ENCODE measurements at places on chromosomes 3 and 15. TPM values are rescaled to one million over a fixed set of nuclear protein-coding genes. Genes with fewer than 3 reads are reported as not detected.

The SLC2A2 gene
- polyA plus RNA-seq = 0.05 TPM

DNA sequence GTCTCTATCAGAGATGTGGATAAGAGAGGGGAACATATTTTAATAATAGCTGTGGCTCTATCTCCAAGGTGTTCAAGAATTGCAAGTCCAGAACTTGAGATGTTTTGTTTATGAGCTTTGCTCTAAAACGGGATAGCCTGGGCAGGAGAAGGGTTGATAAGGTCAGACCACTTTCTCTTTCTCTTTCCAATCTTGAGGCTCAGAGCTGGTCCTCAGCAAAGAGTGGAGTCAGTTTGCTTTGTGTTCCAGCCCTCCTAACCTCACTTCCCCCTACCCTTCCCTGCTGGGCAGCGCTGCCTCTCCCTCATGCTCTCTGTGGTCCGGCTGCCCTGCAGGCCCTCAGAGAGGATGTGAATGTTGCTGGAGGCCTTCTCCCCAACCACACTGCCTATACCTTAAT, 13.8 kb downstream of the KLHL6 start:
- no peak for DNase-seq

DNA sequence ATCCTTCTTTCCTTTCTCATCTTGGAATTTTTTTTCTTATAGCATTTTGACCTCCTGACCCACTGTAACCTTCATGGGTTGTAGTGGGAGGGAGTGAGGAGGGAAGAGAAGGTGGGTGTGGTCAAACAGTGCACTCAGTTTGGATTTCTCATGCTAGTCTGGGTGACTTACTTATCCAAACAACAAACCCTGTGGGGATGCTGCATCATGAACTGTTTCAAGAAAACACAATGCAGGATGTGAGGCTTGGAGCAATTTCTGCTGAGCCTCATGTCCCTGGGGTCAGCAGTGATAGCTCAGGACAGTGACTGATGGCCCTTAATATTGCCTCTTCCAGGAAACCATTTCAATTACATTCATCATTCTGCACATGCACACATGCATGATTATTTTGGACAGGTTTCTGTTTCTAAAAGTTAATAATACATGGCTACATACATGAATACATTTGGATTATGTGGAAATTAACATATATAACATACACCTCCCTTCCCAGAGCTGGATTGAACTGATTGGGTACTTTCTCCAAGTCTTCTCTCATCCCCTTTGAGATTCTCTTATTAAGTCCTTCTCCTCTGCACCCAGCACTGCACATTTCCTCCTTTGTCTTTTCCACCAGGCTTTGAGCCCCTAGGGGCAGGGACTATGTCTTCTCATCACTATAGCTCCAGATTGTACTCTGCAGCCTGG, 61.2 kb downstream of the ADAMTSL3 start:
- no peak for DNase-seq

The REC114 gene
- 0.07 TPM for polyA plus RNA-seq

GRCh38 chr3:42505128-42505848, 2.8 kb downstream of the VIPR1 start:
- no peak for DNase-seq

DNA sequence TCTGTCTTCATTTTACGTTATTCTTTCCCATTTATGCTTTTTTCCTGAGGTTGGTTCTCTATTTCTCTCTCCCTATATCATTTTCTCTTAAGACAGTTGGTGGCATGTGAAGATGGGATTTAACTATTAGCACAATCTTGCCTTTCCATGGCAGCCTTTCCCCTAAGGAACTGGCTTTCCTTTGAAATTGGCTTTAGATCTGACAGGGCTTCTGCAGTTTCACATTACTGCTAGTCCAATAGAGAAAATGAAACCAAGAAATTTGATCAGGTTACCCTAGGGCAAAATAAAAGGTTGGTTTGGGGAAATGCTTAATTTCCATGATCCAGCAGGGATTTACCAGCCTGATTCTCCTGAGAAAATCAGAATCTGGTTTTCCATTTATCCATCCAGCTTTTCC, 22.7 kb upstream of the CHL1 start:
- no peak for DNase-seq

DNA sequence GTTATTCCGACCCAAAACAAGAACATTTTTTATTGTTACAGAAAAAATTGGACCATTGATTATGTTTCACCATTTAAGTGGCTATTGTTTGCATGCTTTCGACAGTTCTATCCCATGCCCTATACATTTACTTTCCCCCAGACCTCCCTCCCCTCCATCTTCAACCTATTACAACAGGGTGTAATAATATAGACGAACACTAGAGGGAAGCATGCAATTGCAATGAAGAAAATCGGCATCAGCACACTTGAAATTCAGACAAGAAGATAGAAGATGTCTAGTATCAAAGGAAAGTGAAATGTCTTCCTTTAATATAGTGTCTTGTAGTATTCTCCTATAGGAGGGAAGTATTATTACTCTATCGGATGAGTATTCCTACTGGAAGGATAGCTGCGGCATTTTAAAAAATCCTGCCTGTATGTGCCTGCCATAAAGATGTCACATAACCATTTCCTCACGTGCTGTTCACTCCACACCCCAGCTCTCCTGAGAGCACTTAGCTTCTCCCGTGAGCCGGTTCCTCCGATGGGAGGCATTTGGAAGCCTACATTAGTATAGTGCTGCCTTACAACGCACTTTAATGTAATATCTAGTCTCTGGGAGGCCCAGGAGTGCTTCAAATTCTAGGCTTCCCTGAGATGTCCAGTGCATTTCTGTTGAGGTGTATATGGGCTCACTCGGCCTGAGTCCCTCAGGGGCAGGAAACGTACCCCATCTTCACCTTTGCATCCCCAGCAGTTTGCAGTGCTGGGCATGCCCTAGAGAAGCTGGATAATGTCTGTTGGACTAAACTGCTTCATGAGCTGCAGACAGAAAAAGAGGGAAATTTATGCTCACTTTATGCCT, 17.8 kb upstream of the ERICH6 start:
- peak; percentile 90 for DNase-seq

DNA sequence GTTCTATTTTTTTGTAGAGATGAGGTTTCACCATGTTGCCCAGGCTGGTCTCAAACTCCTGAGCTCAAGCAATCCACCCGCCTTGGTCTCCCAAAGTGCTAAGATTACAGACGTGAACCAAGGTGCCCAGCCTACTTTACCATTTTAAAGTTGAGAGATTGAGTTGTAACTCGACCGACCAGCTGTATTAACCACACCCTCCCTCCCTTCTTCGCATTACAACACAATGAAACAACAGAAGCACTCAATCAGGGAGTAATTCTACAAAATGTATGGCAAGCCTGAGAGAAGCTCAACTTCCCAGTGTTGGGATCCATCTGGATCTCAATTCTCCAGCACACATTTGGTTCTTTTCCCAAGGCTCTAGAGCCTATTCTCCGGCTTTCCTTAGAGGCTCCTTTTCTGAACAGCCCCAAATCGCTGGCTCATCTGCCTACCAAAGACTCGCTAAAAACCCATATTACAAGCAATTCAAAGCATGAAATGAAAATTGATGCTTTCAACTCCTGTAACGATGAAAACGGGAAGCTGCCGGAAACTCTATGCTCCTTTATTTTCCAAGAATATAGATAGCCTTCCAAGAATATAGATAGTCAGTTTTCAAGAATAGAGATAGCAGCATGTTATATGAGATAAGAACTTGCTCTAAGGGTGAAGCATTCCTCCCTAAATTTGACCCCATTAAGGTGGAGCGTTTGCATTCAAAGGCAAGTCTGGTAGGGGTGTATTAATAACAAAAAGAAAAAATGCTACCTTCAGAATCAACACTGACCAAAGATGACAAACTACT, 450.9 kb downstream of the MAGI1 start:
- DNase-seq = no peak

DNA sequence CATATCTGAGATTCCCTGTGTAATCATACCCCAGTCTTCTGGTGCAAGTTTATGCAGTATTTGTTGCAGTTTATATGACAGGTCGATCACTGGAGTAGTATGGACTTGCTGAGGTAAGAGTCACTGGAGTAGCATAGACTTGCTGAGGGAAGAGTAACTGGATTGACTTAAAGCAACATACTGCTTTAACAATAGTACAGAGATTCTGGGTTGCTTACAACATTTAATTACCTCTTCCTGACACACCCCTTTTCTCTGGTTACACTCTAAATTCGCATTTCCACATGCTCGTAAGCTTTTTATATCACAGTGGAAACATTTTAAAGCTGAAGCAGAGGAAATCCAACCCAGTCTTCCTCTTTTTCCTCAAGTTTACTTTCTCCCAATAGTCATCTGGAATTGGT, 11.8 kb downstream of the AAGAB start:
- DNase-seq = peak; percentile 6

GRCh38 chr3:133871368-133872090, 24.2 kb downstream of the RAB6B start:
- no peak for DNase-seq

DNA sequence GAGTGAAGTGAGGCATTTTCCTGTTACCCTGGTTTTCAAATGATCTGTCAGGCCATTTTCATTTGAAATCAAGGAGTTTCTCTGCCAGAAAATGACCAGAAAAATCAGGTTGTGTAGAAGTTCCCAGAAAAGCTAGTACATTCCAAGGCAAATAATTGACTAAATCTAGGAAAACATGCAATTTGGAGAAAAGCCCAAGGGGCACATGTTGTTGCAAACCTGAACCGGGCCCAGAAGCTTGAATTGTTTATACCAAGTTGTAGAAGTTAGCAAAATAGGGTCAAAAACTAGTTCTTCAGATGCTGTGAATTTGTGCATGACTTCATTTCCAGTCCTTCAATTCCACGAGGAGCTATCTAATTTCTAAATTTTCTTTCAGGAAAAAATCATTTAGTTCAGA, 31.0 kb downstream of the TRIM42 start:
- no peak for DNase-seq

The GOLGA8J gene
- 0.05 TPM for polyA plus RNA-seq

The PRR23B gene
- polyA plus RNA-seq = 0.02 TPM
